ENCODE measurements at places on chromosomes 16 and 17.

GRCh38 chr17:17181666-17182597 lies 24.2 kb downstream of the PLD6 start:
- DNase-seq, result no peak

- no peak for DNase-seq
These were observed 5.8 kb upstream of the UNK start for GRCh38 chr17:75778861-75779249.

DNA sequence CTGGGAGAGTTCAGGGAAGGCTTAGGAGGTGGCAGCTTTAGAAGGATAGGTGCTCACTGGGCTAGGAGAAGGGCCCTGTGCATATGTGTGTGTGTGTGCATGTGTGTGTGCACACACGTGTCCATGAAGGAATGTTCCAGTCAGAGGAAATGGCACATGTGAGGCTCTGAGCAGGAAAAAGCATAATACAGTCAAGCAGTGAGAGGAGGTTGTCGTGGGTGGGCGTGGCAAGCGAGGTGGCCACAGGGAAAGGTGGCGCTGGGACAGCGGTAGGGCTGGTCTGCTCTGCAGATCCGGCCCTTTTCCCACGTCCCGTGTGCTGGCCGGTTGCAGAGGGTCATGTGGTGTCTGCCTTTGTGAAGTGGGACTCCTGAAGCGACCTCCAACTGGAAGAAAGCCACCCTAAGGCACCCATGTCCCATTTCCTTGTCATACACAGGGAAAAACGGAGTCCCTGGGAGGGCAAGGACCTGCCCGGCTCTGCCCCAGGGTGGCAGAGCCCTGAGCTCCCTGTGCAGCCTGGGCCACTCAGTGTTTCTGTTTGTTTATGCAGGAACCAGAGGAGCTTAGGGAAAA lies 40.1 kb downstream of the NT5M start:
- DNase-seq, result no peak

DNA sequence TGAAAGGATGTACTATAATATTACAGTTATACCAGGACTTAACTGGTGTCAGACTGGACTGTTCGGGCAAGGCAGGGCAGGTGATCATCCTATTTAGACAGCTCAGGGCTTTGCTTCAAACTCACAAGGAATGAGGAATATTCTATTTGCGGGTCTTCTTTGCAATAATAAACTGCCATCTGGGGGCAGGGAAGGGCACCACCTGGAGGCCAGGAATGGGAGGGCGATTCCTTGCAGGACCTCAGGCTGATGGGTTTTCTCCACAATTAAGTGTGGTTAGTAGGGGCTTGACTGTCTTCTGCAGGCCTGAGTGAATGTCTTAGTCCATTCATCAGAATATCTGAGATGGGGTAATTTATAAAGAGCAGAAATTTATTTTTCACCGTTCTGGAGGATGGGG lies 424.1 kb downstream of the CA10 start:
- DNase-seq, result no peak

- DNase-seq, result peak; percentile 26
These were observed 797.5 kb upstream of the EEF2KMT start for GRCh38 chr16:5895137-5895536.

Data from kidney glomerular epithelial cell (primary cell).